CD4-positive, alpha-beta T cell treated with Interleukin-2 at 100 ng/mL for 4 hours (primary cell): ENCODE measurements at places on chromosomes 2 and 18.

- no peak for DNase-seq
Measured at GRCh38 chr2:64906853-64907536, 82.2 kb upstream of the SLC1A4 start.

DNA sequence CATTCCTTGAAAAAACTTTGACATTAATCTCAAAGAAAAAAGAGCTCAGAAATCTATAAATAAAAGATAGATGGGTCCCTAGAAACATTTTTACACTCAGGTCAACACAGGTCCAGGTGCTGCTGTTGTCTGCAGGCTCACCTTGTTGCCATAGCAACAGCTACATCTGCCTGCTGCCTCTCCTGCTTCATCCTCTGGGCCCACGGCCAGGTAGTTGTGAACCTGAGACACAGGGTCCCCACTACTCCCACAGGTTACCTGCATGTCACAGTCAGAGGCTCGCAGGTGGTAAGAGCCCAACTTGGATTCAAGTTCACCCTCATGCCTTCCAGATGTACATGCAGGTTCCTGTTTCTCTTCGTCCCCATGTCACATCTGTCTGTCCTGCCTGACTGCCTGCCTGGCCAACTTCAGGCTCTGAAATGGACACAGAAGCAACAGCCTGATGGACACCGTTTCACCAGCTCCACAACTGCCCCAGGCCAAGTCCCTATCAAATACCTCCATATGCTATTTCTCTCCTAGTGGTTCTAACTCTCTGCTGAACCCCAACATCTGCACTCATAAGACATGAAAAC, 88.3 kb upstream of the SALL3 start:
- no peak for DNase-seq

- no peak for DNase-seq
Measured at GRCh38 chr2:166031054-166031453, 77.5 kb upstream of the TTC21B start.

- DNase-seq, result no peak
Measured at GRCh38 chr18:73768043-73768442, 379.6 kb downstream of the FBXO15 start.

GRCh38 chr2:207045531-207045930, 106.2 kb downstream of the CPO start:
- DNase-seq, result no peak

- DNase-seq, result no peak
Measured at GRCh38 chr18:46756559-46757201, at the start of gene ST8SIA5. Gene ST8SIA5 (minus strand): TSS chr18:46757053. CDS start chr18:46756508, 545 bp downstream.

GRCh38 chr2:30400151-30400954, 46.7 kb upstream of the LCLAT1 start:
- DNase-seq, result no peak

GRCh38 chr2:210199186-210199765, 26.0 kb downstream of the ACADL start:
- DNase-seq, result peak; percentile 51

DNA sequence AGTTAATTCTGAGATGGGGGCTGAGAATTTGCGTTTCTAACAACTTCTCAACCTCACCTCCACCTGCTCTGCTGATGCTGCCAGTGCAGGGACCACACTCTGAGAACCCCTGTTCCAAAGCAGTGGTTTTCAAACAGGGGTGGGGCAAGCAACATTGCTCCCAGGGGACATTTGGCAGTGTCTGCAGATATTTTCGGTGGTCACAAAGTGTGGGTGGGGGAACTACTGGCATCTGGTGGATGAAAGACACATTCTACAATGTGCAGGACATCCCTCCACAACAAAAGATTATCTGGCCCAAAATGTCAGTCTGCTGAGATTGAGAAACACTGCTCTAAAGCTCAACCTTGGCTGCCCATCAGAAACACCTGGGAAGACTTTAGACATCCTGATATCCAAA, 188.7 kb upstream of the SATB2 start:
- no peak for DNase-seq

DNA sequence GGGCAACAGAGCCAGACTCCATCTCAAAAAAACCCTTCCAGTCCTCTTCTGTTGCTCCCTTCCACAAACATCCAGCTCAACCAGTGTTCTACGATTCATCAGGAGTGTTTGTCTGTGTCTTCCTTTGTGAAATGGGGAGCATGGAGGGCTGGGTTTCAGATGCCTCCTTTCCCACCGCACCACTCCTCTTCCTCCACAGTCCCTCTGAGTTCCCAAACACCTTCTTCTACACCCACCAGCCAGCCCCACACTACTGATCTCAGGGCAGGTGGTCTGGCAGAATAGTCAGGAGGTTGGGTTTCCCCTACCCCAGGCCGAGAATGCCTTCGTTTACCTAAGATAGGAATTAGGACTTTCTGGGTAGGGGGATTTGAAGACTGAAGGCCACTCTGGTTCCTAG, 36.9 kb downstream of the NGEF start:
- DNase-seq, result no peak

DNA sequence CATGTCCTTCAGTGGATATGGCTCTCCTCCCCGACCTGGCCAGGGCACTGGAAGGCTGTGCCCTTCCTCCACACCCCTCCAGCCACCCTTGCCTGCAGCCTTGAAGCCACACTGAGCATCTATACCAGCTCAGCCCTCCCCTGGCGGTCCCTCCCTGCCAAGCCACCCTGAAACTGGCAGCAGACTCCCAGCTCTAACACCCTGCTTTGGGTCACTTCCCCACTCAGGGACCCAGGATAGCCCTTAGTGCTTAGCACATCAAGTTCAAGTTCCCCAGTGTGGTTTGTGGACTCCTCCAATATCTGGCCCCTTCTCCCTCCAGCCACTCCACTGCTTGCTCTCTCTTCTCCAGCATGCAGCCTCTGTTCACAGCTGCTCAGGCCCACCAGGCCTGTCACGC, 89.4 kb downstream of the TNS1 start:
- DNase-seq, result no peak

- no peak for DNase-seq
Measured at GRCh38 chr2:37274359-37274965, 43.0 kb downstream of the NDUFAF7 start.

DNA sequence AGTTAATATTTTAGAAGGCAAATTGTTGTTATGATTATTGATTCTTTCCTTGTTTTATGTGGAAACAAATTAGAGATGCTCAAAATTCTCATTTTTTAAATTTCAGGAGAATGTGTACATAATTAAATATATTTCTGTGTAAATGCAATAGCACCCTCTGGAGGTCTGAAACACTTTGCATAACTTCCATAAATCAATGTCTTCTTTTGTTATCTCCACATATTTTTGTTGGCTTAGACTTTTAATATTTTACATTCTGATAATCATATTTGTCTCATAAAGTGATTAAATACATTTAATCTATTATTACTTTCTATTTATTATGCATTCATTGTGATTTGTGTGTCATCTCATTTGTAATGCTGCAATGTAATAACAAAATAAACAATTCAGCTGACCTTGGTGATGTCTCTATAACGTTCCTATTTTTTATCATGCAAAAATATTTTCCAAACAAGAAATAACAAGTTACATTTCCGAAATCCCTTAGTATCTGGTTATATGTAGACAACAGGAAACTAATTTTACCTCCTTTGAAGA, 201.8 kb upstream of the GALNT5 start:
- DNase-seq, result no peak

GRCh38 chr18:45168866-45169600, 446.2 kb upstream of the SLC14A2 start:
- DNase-seq, result no peak

DNA sequence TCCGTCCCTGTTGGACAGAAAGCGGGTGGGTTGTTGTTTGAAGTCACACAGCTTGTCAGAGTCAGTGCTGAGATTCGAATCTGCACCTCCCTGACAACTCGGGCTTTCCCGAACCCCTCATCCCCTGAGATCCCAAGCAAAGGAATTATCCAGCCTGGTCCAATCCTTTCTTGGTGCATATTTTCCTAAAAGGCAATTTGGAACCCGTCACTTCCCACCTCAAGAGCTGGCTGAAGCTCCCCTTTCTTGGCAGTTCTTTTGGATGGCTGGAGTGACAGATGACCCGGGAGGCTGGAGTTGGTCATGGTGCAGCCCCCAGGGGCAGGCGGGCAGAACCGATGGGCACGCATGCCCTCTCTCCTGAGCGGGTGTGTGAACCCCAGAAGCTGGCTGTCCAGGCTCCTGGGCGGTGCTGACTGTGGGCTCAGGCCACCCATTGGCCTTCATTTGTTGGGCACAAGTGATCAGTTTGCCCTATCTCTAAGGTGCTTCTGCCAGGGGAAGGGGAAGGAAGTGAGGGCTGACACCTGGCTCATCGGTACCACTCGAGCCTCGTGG, 97.8 kb downstream of the ASB1 start:
- DNase-seq, result no peak

DNA sequence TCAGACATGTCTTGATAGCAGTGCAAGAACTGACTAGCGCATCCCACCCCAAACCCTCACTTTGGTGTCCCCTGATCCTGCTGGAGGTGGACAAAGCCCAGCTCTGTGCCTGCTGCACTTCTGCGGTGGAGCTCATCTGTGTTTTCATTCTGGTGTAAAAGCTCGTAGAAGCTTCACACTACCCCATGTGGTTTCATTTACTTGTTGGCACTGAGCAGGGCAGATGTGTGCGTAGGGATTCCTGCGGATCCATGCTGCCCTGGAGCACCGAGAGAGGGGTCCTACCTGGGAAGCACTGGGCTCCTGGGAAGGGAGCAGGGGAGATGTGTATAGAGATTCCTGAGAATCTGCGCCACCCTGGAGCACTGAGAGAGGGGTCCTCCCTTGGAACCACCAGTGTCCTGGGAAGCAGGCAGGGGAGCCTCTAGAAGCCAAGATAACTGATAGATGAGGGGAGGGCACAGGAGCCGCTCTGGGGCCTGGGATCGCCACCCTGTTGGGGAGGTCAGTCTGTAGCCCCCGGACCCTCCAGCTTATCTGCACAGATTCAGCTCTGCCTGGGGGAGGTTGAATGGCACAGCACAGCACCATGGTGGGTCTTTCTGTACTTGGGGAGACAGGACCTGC, 106.9 kb upstream of the OTOS start:
- DNase-seq, result no peak

DNA sequence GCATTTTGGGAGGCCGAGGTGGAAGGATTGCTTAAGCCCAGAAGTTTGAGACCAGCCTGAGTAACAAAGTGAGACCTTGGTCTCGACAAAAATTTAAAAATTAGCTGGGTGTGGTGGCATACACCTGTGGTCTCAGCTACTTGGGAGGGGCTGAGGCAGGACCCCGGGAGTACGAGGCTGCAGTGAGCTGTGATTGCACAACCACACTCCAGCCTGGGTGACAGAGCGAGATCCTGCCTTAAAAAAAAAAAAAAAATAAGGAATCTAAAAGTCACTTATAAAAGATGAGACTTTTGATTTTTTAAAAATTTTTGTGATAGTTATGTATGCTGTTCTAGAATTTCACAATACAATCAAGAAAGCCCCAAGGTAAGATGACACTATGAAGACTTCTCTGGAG, 33.1 kb downstream of the ID2 start:
- DNase-seq, result no peak

DNA sequence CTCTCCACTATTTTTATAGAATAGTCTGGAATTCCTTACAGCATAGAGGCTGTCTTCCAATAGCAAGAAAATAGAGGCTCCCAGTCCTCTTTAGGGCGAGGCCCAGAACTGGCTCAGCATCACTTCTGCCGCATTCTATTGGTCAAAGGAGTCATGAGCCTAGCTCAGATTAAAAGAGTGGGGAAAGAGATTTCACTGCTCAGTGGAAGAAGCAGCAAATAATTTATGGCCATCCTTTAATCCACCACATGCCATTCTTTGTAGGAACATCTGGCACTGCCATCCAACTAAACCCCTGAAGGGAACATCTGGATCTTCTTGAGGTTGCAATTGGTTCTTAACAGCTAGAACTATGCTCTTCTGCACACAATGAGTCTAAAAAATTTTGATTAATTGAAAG, 43.4 kb upstream of the NEUROD1 start:
- no peak for DNase-seq

GRCh38 chr2:62304429-62305417, 108.8 kb downstream of the B3GNT2 start:
- peak; percentile 42 for DNase-seq

- no peak for DNase-seq
Measured at GRCh38 chr2:156892467-156893281, 364.8 kb upstream of the GALNT5 start.

GRCh38 chr2:27754138-27754588, 17.4 kb upstream of the MRPL33 start:
- peak; percentile 72 for DNase-seq

DNA sequence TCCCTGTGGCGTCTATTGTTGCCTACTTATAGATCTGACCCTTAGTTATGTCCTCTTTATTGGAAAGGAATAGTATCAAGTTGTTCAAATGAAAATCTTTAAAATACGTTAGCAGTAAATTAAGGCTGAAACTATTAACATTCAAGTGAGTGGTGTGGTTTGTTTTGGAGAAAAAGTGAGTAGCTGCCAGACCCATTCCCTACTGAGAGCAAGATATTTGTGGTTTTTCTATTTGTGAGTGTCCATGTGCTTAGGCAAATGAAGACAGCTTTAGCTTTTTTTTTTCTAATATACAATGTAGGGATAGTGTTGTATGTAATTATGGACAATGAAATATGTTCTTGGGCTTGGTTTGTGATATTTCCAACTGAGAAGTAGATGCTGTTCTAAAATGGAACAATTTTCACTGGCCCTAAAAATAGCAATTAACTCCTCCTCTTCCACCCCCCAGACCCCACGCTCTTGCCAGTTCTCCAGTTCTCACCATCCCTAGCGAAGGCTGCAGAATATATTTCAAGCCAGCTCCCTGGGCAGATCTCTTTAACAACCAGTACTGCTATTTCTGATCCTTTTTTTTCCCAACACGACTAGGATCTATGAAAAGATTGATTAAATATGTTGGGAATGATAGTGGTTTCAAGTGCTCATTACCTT, 83.1 kb downstream of the CCDC85A start:
- no peak for DNase-seq

DNA sequence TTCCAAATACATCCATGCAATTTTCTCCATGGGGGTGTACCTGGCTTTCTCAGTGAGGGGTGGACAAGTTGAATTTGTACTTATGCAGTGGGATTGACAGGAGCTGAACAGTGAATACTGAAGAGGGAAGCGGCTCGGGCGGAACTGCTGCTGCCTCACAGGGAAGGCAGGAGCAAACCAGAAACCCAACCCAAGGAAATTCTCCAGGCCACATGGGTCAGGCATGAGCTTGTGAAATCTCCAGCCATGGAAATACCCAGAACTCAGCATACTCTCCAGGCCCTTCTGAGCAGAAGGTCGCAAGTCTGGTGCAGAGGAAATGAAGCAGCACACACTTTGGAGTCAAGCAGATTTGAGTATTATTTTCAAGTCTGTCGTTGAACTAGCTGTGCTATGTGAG, 26.5 kb upstream of the INO80C start:
- no peak for DNase-seq

GRCh38 chr18:2316082-2316750, 255.1 kb downstream of the METTL4 start:
- DNase-seq, result no peak
